ENCODE measurements at places on chromosomes 5 and 9.

DNA sequence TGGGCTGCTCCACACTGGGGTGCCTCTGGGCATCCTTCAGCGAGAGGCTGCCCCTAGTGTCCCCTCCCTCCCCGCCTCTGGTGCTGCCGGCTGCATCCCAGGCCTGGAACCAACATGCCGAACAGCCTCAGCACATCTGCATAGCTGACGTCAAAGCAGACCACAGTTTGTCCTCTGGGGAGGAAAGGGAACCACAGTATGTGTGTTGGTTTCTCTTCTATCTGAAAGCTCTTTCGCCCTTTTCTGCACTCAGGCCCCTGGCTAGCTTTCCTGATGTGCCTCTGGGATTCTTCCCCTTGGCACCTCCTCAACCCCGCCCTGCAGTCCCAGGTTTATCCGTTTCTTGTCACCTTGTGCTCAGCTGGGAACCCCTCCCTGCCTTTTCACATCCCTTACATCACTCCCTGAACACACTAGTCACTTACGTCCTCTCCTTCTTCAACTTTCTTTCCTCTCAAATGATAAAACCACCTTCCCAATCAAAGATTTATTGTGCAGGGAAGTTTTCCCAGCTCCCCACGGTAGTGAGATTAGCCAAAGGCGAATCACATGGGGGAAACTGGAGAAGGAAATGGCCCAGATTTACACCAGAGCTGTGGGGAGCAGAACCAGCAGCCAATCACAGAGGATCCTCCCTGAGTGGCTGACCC lies 35.5 kb upstream of the B4GALT1 start:
- no peak for DNase-seq

GRCh38 chr5:154346427-154346826 lies 99.4 kb upstream of the SAP30L start:
- DNase-seq = no peak

DNA sequence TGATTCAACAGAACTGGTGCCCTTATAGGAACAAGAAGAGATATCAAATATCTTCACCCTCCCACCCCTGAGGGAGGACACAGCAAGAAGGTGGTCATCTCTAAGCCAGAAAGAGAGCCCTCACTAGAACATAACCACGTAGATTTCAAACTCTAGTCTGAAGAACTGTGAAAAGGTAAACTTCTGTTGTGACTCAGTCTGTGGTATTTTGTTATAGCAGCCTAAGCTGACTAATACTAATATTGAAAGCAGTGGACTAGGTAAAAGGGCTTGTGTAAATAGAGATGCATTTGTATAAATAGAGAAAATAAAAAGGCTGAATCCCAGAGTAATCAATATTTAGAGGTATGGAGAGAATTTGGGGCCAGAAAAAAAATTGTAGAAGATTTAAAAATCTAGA lies 157.6 kb upstream of the CCNH start:
- no peak for DNase-seq

GRCh38 chr5:134446938-134447337 lies 35.3 kb upstream of the CDKN2AIPNL start:
- no peak for DNase-seq

- DNase-seq = no peak
These were observed 106.3 kb upstream of the SSBP2 start for GRCh38 chr5:81856948-81857928.

DNA sequence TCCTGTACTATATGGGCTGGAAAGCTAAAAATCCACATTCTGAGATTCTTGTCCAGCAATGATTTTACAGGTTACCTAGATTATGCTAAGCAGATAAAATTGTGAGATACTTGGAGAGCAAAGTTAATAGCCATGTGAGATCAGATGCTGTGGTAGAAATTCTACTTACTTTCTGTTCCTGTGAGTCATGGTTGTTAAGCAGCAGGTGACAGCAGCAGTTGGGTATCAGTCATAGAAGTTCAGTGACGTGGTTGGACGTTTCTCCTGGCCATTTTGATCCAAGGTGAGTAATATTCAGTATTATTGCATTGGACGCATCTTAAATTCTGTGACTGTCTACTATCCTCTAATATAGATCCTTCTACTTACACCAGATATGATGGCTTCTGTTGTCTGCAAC lies 524.5 kb downstream of the TMEM38B start:
- no peak for DNase-seq

DNA sequence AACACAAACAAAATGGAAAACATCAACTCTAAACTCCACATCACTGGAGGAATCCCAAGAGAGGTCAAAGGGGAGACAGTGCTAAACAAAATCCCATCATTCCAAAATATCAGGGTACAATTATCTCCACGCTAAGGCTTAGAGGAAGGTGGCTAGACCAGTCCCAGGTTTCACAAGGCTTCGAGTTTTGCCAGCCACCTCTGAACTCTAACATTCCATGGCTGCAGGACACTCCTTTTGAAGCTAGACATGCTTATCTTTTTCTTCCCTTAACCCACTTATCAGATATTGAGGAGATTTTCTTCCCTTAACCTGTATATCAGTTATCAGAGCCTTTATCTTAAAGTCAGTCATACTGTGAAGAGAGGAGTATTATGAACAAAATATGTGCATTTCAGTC lies 53.3 kb downstream of the GLDC start:
- no peak for DNase-seq

GRCh38 chr9:72925891-72926290 lies 27.0 kb downstream of the ALDH1A1 start:
- DNase-seq = no peak

- no peak for DNase-seq
These were observed 665 bp upstream of the LVRN start for GRCh38 chr5:115961381-115962238.

DNA sequence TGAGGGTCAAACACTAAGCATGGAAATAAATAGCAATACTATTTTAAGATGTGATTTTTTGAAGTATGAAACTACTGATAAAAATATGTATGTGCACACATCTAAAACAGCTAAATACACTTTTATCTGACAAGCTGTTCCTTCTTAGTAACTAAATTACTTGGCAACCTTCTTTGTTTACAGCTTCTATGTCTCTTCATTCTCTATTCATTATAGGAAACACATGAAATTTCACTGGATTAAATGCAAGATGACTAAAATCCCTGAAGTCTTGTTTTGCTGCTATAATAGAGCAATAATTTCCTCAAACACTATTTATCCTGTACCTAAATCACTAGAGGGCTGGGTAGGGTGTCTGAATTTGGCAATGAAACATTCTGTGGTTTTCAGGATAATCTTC lies 11.7 kb downstream of the RICTOR start:
- no peak for DNase-seq

DNA sequence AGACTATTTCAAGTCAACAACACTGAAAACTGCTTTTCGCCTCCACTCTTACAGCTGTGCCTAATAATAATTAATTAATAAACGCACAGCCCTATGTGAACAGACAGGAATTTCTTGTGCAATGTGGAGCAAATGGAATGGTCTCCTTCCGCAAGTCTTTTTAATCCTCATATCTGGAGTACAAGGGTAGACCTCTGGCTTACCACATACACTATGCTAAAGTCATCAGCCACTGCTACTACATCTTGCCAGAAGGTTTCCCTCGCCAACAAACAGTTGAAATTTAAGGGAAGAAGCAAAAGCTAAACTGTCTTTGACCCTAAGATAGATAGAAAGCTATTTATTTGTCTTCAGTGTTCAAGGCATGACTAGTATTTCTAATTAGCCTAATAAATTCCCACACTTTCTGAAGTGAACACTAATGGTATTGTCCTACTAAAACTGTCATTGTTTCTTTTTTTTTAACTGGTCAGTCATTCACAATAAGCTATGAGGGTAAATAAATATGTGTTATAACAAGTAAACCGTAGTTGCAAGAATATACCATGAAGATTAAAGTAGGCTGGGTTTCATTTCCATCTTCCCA lies 63.9 kb downstream of the GOLPH3 start:
- DNase-seq = no peak

DNA sequence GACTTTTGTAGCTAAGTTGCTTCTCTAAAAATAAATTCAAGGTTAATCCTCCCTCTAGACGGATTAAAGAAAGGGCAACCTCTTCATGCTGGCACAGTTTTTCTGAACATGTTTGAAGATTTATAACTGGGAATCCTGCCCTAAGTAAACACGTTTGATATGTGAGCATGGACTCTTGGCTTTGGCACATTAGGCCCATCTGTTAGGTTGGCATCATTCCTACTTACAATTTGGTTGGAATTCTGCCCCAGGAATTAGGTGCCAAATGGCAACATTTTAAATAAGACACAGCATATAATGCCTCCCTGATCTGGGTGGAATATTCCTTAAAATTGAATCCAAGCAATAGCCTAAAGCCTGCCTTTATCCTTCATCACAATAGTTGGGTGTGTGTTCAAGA lies 372.3 kb upstream of the CDH18 start:
- DNase-seq = no peak

DNA sequence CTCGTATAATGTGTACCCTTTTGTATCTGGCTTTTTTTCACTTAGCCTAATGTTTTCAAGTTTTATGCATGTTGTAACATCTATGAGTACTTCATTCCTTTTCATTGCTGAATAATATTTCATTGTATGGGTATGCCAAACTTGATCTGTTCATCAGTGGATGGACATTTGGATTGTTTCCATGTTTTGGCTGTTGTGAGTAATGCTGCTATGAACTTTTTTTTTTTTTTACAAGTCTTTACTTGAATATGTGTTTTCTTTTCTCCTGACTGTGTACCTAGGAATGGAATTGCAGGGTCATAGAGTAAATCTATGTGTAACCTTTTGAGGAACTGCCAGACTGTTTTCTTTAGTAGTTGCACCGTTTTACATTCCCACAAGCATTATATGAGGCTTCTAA lies 52.4 kb downstream of the MTREX start:
- DNase-seq = no peak

DNA sequence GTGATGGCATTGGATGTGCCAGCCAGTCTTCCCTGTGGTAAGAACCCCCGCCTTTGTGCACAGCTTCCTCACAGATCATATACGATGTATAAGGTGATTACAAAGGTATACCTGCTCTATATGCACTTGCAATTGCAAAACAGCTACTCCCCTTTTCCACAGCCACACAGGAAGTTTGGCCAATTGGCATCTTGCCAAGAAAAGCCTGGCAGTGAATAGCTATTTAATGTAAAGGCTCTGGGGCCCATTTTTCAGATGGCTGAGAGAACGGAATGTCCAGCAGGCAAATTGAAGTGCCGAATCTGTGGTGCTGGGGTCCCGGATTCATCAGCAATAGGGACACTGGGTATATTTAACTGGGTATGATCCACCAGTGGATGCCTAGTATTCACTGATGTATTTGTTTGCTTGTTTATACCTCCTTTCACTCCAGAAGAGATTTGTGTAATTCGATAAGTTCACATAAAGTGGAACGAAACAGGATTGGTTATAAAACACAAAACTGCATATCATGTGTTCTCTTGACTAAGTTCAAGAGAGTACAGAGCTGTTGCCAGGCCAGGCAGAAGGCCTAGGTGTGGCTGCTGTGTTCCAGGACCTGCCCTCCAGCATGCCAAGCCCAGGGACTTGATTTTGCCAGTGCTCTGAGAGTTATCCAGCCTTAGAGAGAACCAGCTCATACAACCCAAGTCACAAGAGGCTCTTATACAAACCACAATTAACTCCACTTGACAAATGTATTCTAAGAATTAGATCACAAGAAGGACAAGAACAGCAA lies 27.7 kb upstream of the GABRP start:
- no peak for DNase-seq

- no peak for DNase-seq
These were observed 2.1 kb upstream of the ALDH7A1 start for GRCh38 chr5:126597156-126597555.

DNA sequence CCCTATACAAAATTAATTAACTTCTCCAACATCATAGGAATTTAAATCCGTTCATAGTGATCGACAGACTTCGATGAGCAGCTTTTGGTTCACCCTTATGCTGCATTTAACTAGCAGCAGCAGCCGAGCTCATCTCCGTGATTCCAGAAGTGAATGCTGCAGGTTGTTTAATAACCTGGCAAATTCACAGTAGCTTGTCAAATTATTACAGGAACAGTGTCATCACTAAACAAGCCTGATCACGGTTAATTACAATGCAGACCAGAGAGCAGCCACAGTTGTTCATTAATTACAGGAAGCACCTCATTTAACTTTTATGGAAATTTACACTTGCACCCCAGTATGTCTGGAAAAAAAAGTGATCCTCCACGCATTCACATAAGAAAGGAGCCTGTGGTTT lies 188.2 kb downstream of the BNC2 start:
- no peak for DNase-seq

- DNase-seq = no peak
These were observed 77.1 kb downstream of the MAP1B start for GRCh38 chr5:72184408-72184807.

- no peak for DNase-seq
These were observed 36.7 kb upstream of the SLC36A2 start for GRCh38 chr5:151384106-151384505.

- DNase-seq = no peak
These were observed 16.2 kb upstream of the NDUFB6 start for GRCh38 chr9:32589083-32589723.

DNA sequence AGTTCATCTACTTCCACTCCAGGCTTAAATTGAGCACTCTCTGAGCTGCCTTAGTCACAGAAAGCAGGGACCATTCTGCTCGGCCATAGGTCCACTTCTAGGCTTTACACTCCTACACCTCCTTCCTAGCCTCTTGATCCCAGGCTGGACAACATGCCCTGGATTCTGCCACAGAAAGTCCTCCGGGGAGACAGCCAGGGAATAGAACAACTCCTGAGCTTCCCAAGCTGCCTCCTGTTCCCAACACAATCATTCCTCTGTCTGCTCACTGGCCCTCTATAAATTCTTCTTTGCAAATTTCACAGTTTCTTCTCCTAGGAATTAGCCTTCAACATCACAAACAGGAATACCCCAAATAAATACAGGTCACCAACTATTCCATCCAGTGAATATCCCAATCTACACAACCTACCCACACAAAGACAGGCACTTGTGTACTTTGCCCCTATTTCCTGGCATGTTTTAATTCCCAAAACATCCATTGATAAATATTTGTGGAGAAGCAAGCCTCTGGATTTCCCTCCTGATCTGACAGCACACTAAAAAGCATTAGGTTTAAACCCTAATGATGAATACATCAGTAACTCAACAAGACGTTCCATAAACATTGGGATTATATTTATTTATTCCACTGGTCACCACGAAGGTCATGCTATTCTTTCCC lies 125.5 kb downstream of the ENC1 start:
- no peak for DNase-seq

DNA sequence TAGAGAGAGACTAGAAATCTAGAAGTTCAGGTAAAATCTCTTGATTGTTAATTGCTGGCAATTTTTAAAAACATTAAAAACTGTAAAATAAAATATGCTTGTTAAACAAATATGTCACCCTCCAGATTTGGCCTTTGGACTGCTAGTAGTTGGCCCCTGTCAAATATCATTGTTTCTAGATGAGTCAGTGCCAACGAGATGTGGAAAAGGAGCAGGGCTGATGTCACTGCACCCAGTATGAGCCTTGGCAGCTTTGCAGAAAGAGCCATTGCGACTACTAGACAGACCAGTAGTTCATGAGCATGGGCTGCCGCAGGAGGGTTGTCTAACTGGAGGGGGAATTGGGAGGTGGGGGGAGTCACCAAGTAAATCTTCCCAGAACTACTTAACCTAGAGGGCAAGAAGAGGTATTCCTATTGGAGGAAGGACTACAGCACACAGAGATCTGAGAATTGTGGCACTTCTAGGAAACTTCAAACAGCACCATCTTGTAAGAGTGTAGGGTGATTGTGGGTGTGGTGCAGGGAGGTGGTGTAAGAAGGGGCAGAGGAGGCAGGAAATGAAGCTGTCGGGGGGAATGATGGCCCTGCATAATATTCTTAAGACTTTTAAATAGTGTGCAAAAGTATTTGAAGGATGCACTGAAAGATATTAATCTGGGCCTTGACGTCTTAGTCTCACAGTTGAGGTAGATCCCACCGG lies 7.1 kb upstream of the DOCK2 start:
- DNase-seq = no peak

Data from activated CD8-positive, alpha-beta memory T cell treated with anti-CD3 and anti-CD28 coated beads for 1 hour (primary cell).